ENCODE measurements at places on chromosomes 3 and 15.

GRCh38 chr3:45145223-45145622 is 955 bp downstream of the CDCP1 start:
- DNase-seq, result no peak

GRCh38 chr3:52310861-52311575 is 5.1 kb upstream of the DNAH1 start:
- DNase-seq, result no peak

DNA sequence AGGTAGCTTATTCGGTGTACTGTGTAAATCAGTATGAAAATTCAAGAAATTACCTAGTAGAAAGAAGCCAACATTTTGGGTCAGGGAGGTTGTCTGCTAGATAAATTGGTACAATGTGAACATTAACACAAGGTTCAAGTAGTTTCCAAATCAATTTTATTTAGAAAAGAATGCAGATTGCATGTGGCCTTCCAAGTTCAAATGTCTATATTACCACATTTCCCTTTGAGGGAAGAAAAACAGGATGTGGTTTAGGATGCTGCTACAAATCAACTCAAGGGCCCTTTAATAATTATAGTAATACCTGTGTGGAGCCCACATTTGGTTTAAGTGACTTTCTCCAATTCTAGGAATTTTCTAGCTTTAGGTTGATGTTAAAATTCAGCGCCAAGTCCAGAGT is 57.5 kb downstream of the CADPS start:
- DNase-seq, result no peak

DNA sequence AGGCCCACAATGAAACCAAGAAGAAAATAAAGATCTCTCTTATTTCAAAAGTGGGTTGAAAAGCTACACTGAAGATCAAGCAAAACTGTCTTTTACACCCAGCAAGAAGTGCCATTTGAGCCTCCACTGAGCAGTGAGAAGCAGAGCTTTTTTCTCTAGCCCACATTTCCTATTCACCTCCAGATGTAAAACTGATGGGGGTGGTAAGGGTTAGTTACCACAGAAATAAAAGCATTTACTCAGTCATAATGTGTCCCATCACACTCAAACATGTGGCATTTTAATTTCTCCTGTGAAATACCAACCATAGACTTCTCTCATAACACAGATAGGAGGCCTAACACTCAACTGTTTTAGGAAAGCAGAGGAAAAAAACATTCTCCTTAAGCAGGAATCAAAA is 21.0 kb downstream of the IFT57 start:
- no peak for DNase-seq

GRCh38 chr3:17074559-17074958 is 189.8 kb downstream of the PLCL2 start:
- DNase-seq, result no peak

DNA sequence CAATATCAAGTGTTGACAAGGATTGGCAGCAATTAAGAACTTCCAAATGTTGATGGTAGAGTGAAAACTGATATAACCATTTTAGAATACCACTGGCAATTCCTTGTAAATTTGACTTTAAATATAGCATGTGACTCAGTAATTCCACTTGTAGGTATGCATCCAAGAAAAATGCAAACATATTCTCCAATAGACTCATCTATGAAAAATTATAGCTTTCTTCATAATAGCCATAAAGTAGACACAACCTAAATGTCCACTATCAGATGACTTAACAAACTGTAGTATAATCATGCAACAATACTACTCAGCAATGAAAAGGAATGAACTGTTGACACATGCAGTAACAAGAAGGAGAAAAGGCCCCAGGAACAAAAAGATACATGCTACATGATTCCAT is 988.1 kb downstream of the FHIT start:
- DNase-seq, result no peak

DNA sequence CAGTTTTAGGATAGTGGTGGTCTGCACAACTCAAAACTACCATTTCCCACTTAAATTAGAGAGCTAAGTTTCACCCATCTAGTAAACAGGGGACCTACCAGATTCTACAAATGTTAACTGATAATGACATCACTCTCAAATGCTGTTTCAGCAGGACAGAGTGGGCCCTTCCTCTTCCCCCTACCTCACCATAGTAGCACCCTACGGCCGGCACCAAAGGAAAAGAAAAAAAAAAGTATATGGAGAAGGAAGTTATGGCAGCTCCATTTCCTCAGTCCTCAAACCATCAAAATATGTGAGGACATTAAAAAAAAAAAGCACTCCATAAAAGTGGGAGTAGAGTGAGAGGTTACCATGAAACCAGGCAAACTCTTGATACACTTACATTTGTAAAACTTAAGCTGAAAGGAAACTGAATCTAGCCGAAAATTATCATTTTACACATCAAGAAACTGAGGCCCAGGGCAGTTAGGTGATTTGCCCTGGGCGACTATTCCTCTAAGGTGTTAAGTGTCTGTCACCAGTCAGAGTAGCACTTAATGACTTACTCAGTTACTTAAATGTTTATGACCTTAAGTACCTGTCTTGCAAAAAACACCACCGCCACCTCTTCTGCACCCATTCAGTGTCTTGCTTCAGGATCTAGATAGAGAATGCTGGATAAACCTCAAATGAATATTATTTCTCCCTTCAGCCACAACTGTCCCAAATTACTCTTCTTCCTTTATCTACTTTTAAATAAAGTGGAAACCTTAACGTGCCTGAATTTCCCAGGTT is 2.7 kb downstream of the MSL2 start:
- DNase-seq, result no peak

DNA sequence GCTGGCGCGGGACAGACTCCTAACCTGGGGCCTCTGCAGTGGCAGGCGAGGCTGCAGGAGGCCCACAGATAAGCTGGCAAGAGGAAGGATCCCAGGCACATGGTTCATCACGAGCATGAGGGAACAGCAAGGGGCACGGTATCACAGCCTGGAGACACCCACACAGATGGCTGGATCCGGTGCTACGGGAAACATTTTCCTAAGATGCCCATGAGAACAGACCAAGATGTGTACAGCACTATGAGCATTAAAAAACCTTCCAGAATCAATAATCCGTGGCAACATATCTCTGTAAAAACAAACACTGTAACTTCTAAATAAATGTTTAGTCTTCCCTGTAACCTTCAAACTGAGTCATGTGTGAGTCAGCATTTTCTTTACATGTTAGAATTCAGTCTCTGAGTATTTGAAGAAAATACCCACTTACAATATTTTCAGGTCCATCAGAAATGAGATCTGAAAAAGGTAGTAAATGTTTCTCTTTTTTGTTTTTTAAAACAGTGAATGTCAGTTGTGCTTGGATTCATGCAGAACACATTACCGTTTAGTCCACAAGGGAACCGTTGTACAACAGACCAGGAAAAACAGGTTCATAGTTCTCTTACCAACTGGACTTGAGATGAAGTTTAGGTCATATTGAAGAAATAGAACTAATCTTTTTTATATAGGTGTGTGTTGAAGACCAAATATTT is 75.9 kb downstream of the BOC start:
- no peak for DNase-seq
